ENCODE measurements at places on chromosomes 16 and 17.

DNA sequence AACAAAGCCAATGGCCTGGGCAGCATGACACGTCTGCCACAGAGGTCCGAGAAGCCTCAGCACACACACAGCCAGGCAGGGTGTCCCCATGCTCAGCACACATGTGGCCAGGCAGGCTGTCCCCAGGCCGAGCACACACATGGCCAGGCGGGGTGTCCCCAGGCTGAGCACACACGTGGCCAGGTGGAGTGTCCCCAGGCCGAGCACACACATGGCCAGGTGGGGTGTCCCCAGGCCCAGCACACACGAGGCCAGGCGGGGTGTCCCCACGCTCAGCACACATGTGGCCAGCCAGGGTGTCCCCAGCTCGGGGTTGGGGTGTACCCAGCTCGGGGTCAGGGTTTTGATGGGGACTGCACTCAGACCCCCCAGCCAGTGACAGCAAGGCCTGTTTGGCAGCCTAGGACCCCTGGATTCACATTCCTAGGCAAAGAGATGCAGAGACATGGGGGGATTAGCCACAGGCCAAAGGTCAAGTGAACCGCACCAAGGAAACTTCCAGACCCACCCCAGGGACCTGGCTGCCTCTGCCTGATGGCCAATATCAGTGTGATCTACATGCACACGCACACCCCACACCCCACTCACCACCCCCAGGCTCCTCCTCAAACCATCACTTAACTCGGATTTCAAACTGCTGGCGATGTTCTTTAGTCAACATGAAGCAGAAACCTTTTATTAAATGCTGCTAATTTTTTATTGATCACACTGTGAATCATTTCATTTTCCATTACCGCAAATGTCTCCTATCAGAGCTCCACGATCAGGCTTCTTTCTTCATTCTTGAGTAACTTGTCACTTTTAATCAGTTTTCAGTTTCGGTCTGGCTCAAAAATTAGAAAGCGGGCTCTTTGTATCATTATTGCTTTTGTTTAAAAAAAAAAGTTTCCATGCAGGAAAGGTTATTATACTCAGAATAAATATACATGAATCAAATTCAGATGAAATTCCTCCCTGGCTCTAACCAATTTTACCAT lies 111.4 kb downstream of the ZNF423 start:
- no peak for DNase-seq

- DNase-seq, result peak; percentile 26
These were observed 14.4 kb upstream of the CBX8 start for GRCh38 chr17:79811011-79811867.

DNA sequence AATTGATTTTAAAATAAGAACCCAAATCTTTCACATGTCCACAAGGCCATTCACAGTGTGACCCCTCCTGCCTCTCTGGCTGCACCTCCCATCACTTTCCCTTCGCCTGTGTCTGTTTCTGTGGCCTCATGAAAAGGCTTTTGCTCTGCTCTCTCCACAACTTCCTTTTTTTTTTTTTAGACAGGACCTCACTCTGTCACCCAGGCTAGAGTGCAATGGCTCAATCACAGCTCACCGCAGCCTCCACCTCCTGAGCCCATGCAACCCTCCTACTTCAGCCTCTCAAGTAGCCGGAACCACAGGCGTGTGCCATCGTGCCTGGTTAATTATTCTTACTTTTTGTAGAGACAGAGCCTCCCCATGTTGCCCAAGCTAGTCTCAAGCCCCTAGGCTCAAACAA lies 197.1 kb downstream of the ABCC12 start:
- no peak for DNase-seq

- DNase-seq, result peak; percentile 87
These were observed 3.9 kb downstream of the ABCC3 start for GRCh38 chr17:50638606-50638965.

Measured in EL (cell line).